ENCODE measurements at places on chromosomes 2 and 18.

- no peak for DNase-seq
Measured at GRCh38 chr2:74020702-74021406, 36.1 kb downstream of the TET3 start.

GRCh38 chr2:119421304-119421703 lies 10.3 kb upstream of the TMEM37 start:
- DNase-seq: no peak

DNA sequence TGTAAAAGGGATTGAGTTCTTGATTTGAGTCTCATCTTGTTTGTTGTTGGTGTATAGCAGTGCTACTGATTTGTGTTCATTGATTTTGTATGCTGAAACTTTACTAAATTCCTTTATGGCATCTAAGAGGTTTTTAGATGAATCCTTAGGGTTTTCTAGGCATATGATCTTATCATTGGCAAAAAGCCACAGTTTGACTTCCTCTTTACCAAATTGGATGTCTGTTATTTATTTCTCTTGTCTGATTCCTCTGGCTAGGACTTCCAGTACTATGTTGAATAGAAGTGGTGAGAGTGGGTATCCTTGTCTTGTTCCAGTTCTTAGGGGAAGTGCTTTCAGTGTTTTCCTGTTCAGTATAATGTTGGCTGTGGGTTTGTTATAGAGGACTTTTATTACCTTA lies 4.8 kb downstream of the ANKAR start:
- no peak for DNase-seq

GRCh38 chr18:28657961-28658360 lies 481.0 kb upstream of the CDH2 start:
- no peak for DNase-seq

Data from activated CD4-positive, alpha-beta memory T cell treated with anti-CD3 and anti-CD28 coated beads, Interleukin-2, amount 10 ng/mL, durations not matched to agents 7 days and 5 days (primary cell).